Activated CD4-positive, alpha-beta T cell treated with anti-CD3 and anti-CD28 coated beads, Interleukin-2, amount 50 U/mL, for 1 hour (primary cell): ENCODE measurements at places on chromosomes 12 and 14.

DNA sequence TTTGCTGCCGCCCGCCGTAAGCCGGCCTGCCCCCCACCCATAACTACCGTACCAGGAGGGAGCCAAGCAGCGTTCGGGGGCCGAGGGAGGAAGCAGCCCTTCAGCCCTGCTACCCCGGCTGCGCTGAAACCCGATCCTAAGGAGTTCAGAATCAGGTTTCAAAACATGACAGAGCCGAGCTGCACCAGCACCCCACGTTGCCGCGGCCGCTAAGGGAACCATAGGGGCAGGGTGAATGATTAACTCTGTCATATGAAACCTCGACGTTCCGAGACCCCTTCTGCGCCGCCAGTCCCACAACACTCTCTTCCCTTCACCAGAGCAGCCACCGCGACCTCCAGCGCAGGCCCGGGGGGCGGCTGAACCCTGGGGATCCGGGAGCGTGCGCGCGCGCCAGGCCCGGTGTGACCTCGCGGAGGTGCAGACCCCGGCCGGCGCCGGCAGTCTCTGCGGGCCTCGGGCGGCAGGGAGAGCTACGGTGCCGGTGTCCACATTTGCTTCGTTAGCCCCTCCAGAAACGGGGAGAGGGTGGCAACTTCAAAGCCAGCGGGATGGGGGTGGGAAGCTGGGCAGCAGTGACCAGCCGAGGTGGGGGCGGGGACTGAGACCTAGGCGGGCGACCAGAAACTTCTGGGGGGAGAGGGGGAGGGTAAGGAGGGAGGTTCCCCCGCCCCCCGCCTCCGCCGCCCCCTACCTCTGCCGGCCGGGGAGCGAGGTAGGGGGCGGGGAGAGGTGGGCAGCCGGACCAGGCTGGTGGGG lies 1.6 kb downstream of the SIX4 start:
- peak; percentile 6 for DNase-seq

DNA sequence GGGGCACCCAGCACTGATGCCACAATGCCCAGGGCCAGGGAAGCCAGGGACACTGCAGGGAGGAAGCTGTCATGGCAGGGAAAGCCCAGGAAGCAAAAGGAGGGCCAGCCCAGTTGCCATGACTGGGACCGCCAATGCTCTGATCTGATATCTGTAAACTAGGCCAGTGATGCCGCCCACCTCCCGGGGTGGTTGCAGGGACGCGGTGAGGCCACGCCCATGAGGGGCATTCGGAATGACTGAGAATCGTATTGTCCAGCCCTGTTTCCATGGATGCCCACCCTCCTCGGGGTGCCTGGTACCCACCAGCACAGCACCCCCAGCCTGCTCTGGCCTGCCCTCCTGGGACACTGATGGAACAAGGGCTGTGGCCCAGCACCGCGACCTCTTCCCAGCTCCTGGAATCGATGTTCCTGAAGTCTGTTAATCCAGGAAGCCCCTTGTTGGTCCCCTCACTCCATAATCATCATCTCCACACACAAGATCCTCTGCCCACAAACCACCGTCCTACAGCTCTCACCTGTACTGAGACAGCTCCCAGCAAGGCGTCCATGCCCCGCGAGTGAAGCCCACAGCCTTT lies 48.7 kb downstream of the CHGA start:
- DNase-seq = no peak

GRCh38 chr14:68589447-68590200 lies 203.2 kb downstream of the ZFP36L1 start:
- DNase-seq = no peak

- DNase-seq = no peak
Observed at GRCh38 chr12:22881878-22882385, 257.0 kb downstream of the ETNK1 start.

- DNase-seq = no peak
Observed at GRCh38 chr14:79443602-79444001, 767.7 kb downstream of the DIO2 start.

DNA sequence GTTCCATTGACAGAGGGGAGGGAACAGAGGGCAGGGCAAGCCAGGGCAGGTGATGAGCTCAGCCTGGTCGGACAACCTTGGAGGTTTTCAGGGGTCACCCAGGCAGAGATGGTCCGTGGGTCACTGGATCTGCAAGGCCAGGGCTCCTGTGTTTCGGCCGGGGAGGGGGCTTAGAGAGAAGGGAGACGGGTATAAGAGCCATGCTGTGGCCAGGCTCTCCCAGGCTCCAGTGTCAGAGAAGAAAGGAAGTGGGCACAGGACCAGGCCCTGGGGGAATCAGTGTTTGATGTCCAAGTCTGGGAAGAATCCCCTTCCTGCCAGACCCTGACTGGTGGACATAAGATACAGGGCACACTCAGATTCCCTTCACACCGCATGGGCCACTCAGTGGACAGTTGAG lies 36.9 kb downstream of the DIO3 start:
- DNase-seq = no peak

DNA sequence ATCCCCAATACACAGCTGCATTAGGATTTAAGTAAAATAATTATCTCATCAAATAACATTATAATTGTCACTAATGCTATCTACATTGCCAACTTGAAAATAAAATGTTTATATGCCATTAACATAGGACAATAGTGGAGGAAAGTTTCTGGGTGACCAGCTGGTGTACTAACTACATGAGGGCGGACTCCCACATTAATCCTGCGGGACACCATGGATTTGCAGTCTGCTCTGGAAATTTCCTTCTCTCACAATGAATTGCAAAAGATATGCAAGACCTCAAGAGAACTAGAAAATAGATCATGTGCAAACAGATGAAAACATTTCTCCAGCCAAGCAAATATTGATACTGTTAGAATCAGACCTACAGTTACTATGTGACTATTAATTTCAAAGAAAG lies 390.1 kb downstream of the NAV3 start:
- no peak for DNase-seq

DNA sequence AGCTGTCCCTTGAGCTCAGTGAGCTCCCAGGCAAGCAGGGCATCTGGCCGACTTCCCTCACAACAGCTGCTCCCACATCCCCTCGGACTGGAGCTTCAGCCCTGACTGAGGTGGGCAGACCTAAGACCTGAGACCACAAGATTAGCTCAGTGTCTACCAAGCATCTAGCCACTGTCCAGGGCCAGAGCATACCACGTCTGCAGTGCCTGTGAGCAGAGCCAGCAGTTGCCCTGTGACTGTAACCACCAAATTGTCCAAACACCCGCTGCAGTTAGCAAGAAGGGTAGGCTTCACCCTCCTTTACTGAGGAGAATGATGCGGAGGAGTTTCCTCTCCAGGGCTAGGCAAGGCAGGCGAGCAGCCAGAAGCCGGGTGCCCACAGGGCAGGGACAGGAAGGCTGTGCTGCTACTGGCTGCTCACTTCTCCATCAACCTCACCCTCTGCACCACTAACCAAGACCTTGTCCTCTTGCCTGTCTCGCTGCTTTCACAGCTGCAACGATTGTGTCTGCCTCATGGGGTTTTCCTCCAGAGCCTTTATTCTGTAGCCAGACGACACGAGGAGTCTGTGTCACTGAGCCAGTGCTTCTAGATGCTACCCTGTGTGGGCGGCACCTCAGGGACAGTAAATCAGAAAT lies 53.9 kb downstream of the ANAPC7 start:
- peak; percentile 38 for DNase-seq

- no peak for DNase-seq
Observed at GRCh38 chr14:80419345-80419744, 208.0 kb upstream of the DIO2 start.

- DNase-seq = no peak
Observed at GRCh38 chr12:82968631-82969367, 282.1 kb downstream of the TMTC2 start.

GRCh38 chr14:98543074-98543473 lies 728.9 kb downstream of the BCL11B start:
- DNase-seq = no peak

DNA sequence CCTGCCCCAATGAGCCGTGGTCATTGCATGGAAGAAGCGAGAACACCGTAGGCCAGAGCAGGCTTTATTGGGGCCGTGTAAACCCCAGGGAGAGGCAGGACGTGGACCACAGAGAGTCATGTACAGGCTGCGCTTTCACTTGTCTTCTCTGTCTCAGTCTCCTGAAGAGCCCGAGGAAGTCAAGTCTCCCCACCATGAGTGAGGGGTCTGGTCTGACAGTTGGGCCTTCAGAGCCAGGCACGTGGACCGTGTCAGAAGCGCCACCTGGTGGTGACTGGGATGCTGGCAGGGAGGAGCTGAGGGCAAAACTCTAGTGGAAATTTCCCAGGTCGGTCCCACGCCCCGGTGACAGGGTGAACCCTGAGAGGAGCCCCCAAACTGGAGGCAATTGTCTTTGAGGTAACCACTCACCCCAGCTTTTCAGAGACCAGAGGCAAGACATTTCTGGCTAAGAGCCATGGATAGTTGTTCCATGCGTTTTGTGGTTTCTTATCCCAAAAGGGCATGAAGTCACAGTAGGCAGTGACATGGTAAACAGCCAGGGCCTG lies 17.4 kb downstream of the RPS6KL1 start:
- DNase-seq = peak; percentile 86

- peak; percentile 2 for DNase-seq
Observed at GRCh38 chr14:95895720-95896119, 19.1 kb downstream of the TUNAR start.

DNA sequence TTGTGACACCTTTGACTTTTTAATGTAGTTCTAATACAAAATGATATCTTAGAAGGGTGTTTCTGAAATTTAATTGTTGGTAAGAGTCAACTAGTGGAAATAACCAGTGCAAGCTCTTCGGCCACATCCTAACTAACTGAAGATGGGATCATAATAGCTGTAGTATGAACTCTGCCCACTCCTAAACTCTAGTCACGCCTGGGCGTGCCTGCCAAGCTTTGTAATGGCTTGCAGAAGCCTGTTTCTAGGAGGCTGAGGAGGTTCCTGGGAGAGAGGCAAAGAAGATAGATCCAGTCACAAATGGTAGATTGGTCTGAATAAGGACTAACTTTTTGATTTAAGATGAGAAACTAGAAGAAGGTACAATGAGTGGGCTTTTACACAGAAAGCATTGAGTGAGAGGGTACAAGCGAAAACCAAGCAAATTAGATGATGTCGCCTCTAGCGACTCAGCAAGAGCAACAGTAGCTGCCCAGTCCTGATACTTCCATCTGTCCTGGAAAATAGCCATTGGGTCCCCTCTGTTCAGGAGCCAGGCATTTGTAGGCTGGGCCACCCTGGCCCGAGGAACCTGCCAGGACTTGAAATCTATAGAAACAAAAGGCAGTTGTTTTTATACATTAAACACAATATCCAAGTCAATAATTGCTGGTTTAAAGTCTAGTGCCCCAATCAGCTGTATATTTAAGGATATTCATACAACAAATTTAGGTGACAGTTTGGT lies 148.8 kb downstream of the SLC38A4 start:
- DNase-seq = no peak

GRCh38 chr12:3692616-3693365 lies 60.1 kb downstream of the CRACR2A start:
- DNase-seq = no peak

DNA sequence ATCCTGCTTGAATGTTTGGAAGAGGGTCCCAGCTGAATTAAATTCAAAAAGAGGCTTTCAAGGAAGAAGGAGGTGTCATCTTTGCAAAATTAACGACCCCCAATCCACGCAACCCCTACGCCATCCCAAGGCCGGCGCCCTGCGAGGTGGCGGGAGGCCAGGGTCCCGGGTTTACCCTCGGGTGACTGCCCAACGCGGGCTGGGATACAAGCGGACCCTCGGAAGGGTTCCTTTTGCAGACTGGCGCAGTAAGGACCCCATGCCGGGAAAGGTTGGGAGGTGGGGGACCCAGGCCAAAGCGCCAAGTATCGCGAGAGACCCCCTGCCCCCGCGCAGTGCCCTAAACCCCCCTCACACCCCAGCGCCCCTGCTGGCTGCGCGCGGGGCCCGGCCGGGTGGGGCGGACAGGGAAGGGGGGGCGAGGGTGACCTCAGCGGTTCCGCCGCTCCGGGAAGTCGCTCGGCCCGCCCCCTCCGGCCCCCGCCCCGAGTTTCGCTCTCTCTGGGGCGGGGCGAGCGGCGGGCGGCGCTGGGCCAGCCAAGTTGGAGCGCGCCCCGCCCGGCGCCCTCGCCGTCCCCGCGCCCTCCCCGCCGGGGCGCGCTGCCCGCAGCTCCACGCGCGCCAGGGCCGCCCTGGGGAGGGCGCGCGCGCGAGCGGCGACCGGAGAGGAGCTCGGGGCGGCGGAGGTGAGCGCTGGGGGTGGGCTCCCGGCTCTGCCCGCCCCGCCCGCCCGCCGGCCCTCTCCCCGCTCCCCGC lies 708 bp upstream of the ZBTB42 start:
- peak; percentile 78 for DNase-seq

- DNase-seq = no peak
Observed at GRCh38 chr14:84065811-84066210, 1464.1 kb upstream of the FLRT2 start.

DNA sequence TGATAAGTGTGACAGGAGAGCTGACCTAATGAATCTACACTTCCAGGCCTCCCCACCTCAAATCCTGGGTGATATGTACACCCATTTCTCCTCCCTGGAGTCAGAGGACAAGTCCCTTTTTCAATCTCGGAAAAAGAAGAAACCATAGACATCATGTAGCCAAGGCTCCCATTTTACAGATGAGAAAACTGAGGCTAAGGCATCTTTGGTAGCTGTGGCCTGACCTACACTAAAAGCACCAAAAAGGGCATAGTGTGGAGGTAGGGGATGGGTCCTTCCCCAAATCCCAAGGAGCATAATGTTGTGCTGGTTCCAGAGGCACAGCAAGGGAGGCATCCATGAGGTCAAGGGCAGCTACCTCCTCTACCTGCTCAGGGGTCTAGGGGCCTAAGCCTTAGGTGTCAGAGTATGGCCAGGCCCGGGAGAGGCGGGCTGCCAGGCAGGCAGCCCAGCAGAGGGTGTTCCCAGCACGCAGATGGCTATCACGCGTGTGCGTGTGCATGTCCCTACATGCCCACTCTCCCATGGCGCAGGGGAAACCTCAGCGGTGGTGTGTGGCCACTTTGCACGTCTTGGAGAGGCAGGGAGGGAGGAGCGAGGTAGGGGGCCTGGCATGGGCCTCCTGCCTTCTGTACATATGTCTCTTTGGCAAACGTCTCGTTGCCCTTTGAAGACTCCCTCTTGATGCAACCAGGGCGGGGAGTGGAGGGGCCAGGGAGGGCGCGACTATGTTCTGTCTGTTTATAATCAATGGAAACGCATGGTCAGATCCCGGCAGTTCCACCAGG lies 2.5 kb downstream of the PGF start:
- DNase-seq = no peak

- no peak for DNase-seq
Observed at GRCh38 chr14:102408724-102409123, 46.0 kb downstream of the TECPR2 start.

- DNase-seq = no peak
Observed at GRCh38 chr12:66365718-66366490, 63.6 kb downstream of the HELB start.

DNA sequence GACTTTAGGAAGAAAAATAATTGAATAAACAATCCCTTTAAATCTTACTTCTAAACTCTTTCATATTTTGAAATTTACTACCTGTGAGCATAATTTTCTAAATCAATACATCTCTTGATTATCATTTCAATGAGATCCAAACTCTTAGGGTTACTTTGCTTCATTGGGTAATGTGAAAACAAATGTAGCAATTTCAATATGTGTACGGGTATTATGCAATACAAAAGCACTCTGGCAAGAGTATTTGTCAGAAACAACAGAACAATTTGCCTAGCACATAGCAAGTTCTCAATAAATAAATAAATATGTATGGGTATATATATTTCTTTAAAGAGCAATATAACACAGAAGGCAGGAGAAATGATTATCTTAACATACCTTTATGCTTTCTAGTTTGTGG lies 77.1 kb downstream of the PLEKHG7 start:
- no peak for DNase-seq
